ENCODE measurements at places on chromosomes 11 and 22. TPM values are rescaled to one million over a fixed set of nuclear protein-coding genes. Genes with fewer than 3 reads are reported as not detected.

The MMP3 gene
- total RNA-seq, result not detected

The OVCH2 gene
- not detected for total RNA-seq

- peak; percentile 72 for DNase-seq
These were observed 3.1 kb downstream of the ASRGL1 start for GRCh38 chr11:62340269-62340901.

- DNase-seq, result peak; percentile 83
These were observed 13.2 kb downstream of the NAA40 start for GRCh38 chr11:63951779-63952536.

The PAX6 gene
- total RNA-seq, result not detected

The CD3D gene
- 588 TPM for total RNA-seq

DNA sequence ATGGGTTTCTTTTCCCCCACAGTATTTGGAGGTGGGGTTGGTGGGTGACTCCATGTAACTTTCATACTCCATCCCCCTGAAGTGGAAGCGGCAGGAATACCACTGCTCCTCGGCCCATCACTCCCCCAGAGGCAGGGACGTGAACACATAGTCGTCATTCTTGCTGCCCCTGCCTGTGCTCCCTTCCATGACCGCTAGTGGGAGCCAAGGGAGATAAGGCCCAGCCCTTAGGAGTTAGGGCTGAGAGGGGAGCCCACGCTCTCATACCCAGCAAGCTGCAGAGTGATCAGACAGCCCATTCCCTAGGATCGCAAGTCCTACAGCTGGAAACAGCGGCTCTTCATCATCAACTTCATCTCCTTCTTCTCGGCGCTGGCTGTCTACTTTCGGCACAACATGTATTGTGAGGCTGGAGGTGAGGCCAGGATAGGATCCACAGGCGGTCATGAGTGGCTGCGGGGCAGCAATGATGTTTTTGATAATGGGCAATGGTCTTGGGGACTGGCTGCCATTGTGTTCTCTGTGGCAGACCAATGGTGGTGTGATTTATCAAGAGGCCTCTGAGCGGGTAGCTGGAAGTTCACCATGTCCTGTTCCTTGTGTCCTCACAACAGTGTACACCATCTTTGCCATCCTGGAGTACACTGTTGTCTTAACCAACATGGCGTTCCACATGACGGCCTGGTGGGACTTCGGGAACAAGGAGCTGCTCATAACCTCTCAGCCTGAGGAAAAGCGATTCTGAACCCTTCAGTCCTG lies 15.9 kb downstream of the RHOG start:
- peak; percentile 87 for DNase-seq

DNA sequence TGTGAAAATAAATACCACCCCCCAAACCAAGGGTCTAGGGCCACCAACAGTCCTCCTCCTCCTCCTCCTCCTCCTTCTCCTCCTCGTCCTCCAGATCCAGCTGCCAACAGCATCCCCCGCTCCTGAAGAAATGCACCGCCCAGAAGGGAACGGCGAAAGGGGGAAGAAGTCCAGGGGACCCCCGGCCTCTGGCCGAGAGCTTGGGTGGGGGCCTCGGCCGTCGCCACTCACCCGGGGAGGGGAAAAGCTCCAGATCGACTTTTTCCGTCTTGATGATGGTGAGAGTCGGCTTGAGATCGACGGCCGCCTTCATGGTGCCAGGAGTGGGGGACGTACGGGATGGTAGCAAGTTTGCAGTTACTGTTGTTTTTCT lies 65.7 kb downstream of the ETS1 start:
- peak; percentile 56 for DNase-seq

DNA sequence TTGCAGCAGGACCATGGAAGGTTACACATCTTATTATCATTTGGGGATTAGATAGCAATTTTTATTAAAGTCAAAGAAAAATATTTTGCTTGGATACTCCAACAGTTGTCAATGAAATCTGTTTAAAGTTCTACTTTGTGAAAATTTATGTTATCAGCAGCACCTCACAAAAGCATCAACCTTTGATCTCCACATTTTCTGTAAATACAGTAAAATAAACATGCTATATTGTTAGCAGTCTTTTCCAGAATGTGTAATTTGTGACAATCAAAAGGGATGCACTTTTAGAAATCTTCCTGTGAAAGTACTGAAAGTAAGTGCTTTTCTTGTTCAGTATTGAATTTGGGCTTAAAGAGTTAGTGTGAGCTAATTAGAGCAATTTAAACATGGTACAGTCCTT lies 4.1 kb downstream of the SLC22A25 start:
- DNase-seq, result no peak

- DNase-seq, result no peak
These were observed 299.5 kb downstream of the BUD13 start for GRCh38 chr11:116473206-116473769.

DNA sequence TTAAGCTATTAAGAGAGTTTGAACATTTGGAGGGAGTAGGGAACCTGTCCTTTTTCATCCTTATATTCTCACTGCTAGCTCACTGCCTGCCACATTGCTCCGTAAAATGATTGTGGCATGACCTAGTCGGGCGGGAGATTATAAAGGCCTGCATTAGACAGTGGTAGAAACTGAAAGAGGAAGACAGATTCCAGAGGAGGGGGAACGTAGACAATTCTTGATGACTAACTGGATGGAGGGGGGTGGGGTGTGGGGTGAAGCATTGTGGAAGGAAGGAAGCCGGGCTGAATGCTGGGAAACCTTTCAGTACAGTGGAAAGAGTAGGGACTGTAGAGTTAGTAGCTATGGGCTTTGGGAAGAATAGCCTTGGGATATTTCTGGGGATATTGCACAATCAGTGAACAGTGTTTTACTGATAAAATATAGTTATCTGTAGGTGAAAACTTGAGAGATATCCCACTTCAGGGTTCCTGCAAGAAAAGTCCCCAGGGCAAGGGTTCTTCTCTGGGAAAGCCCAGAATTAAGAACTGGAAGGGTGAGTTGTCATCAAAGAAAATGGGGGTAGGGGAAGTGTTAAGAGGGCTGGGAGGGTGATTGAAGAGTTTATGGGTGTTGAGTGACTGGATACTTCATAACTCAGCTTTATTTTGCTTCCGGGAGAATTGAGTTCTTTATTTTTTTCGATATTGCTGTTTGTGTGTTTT lies 2.1 kb downstream of the MED15 start:
- peak; percentile 54 for DNase-seq

GRCh38 chr11:2382129-2382517 lies 5.0 kb downstream of the CD81 start:
- no peak for DNase-seq

DNA sequence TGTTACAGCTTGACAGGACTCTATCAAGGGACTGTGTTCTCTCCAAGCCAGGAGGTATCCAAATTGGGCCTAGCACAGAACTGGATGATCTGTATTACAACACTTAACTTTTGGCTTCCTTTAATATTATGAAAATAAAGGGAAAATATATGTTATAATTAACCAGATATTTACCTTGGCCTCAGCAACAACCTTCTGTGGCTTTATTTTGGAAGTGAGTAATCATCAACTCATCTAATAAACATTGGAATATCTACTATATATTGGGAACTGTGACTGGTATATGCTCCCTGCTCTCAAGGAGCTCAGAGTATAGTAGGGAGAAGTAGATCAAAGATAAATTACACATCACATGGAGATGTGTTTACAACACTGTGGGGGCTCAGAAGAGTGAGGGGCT lies 352.2 kb downstream of the METTL15 start:
- no peak for DNase-seq

DNA sequence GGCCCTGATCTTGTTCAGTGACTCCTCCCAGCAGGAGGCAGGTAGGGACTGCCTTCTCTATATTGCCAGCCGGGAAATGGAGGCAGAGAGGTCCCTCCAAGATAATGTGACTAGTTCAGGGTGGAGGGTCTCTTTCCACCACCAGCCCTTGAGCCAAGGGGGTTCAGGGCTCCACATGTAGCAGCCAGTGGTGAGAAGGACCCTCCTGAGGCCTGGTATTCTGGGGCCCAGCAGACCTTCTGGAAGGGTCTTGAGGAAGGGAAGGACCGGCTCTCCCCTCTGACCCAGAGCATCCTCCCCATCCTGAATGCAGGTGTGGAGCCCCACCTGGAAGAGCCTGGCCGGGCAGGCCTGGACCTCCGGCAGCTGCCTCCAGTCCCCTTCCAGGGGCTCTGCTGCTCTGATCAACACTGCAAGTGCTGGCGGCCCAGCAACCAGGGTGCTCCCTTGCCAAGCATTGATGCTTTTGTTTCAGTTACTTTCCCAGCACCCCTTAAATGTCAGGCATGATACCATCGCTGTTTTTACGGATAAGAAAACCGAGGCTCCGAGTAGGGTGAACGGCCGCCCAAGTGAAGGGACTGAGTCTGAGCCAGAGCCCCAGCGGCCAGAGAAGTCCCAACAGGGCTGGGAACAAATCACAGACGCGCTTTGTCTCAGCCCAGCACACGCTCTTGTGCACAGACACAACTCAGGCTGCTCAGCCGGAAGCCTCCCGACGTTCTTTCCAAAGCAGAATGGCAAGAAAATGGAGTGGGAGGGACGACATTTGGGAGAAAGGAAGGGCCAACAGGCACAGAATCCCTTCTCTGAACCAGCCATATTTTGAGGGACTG lies 38.8 kb downstream of the DKK3 start:
- DNase-seq, result no peak

The MFRP gene
- total RNA-seq, result not detected

GRCh38 chr11:44171518-44171917 lies 76.0 kb downstream of the EXT2 start:
- DNase-seq, result no peak

DNA sequence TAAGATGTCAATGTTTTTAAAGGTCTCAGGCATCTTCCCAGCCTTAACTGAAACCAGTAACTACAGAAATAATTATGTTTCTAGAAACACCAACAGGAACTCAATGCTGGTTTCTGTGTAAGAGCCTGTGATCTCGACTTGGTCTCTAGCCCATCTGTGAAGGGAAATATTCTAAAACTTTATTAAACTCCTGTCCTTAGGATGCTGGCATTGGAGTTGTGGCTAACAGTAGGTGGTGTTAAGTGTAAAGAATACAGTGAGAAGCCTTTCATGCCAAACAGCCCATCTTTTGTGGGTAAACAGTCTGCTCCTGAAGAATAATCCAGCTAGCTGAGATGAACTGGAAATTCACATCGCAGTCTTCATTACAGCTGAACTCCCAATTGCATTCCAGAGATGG lies 133.2 kb downstream of the ADAMTS15 start:
- no peak for DNase-seq

- no peak for DNase-seq
These were observed 11.0 kb downstream of the TKFC start for GRCh38 chr11:61343792-61344745.

DNA sequence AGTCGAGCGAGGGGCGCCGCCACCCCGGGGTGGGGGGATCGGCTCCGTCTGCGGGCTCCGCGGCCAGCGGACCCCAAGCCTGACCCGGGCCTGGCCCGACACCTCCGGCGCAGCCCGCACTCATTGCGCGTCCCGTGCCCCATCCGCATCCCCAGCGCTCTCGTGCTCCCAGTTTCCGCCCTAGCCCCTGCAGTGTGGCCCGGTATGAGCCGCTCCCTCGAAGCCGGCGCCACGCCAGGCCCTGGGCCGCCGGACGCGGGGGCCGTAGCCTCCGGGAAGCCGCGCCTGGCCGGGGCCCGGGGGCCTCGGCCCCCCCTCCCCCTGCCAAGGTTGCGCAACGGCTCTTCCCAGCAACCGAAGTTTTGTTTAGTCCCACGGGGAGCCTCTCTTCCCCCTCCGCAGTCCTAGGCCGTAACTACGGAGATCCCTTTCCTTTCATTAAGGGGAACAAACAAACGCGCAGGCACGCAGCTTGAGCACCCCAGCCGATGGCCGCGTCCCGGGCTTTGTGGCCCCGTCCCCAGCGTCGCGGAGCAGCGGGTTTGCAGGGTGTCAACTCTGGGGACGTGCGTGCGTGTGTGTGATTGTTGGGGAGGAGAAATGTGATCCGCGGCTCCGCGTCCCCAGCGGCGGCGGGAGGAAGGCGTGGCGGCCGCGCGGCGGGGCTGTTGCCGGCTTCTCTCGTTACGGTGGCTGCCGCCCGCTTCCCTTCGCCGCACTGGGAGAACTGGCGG lies 883 bp downstream of the HIPK3 start:
- peak; percentile 77 for DNase-seq

DNA sequence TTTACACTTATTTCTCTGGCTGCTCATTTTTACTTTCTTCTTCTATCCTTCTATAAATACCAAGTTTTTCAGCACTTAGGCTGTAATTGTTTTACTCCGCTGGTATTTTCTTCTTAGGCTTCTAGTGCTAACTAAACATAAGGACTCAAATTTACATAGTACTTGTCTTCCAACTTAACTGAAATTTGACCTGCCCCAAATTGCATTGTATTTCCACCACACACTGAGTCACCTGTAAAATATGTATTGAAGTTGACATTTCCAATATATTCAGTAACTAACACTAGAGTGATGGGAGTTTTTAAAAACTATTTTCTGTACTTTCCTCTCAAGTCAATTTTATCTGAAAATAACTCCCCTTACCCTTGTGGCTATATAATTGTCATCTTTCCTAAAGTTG lies 1794.1 kb upstream of the RAG2 start:
- DNase-seq, result no peak

The PRSS23 gene
- 0.16 TPM for total RNA-seq

GRCh38 chr11:68118706-68119448 lies 2.3 kb downstream of the CHKA start:
- DNase-seq, result no peak

DNA sequence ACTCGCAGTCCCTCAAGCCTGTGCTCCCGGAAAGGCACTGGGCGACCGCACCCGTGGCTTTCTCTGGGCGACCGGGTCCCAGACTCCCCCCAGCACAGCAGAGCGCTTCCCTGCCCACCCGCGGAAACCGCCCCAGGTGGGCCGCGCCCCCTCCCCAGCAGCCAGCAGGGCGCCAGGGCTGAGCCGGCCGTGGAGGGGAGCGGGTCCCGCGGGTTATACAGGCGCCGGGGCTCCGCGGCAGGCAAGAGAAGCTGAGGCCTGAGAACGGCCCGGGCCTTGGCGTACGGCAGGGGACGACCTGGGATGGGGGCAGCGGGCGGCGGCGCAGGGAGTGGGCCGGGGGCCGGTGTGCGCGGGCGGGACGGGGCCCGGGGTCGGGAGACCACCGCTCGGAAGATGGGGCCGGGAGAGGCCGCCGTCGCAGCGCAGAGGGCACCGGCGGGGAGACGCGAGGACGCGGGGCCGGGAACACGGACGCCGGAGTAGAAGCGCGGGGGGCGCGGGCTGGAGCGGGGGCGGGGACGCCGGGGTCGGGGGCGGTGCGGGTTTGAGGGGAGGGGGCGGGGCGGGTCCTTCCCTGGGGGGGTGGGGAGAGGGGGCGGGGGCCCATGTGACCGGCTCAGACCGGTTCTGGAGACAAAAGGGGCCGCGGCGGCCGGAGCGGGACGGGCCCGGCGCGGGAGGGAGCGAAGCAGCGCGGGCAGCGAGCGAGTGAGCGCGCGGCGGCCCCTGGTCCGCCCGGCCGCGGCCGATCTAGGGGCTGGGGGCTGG lies at the start of gene MDK:
MDK (plus strand) TSS at position 622 of the 771 bp plus-strand sequence. CDS start 389 bp downstream, outside the sequence.
- no peak for DNase-seq

The HEPN1 gene
- not detected for total RNA-seq

The ADAMTS8 gene
- total RNA-seq, result not detected

The SOX10 gene
- not detected for total RNA-seq

- no peak for DNase-seq
These were observed 32.0 kb upstream of the OR6M1 start for GRCh38 chr11:123838199-123838598.

The MOV10L1 gene
- not detected for total RNA-seq

GRCh38 chr11:84812471-84812969 lies 814.6 kb downstream of the DLG2 start:
- no peak for DNase-seq

The FOSL1 gene
- total RNA-seq, result 2.3 TPM

GRCh38 chr22:17322511-17322910 lies 46.7 kb upstream of the CECR2 start:
- no peak for DNase-seq

The CLCF1 gene
- total RNA-seq, result 0.50 TPM
